ENCODE measurements at places on chromosomes 5 and 9.

- no peak for DNase-seq
These were observed 326.9 kb downstream of the SH3GL2 start for GRCh38 chr9:17905781-17906175.

DNA sequence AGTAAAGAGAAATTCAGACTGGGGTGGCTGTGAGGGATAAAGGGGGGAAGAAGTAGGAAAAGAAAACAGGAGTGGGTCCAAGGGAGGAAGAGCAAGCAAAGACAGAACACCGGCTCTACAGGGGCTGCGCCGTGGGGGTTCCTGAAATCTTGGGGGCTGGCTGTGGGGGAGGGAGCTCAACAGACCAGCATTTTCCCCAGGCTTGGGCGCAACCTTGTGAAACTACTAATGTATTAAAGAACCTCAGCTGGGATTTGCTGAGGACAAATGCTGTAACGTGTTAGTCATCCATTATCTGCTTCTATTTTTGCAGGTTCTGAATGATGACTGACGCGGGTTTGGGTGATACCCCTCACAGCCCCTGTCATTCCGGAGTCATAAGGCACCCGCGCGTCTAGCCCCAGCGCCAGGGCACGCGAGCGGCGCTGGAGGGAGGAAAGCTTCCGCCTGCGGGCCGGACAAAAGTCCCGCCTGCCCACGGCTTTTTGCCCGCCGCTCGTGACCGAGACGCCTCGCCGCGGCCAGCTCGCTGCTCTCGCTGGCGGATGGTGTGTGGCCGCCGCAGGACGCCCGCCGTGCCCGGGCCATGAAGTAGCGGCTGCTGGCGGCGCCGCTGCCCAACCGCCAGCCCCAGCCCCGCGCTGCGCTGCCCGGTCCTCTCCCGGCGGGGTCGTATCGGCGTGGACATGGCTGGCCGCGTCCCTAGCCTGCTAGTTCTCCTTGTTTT, 110.6 kb downstream of the PAM start:
- DNase-seq = peak; percentile 72

DNA sequence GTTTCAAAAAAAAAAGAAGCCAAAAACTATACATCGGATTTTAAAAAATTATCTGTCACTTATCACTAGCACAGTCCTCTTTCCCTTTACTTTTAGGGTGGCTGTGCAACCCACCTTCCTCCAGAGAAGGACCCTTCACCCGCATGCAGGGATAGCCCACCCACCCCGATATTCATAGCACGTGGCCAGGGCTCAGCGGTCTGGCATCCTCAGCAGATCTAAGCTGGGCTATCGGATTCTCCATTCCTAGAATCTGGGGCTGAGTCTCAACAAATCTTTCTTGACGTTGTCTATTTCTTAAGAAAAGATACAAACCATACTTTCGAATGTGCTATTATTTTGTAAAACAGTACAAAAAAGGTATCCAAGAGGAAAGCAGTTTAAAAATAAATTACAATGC, 70.9 kb downstream of the MYO10 start:
- DNase-seq = no peak

DNA sequence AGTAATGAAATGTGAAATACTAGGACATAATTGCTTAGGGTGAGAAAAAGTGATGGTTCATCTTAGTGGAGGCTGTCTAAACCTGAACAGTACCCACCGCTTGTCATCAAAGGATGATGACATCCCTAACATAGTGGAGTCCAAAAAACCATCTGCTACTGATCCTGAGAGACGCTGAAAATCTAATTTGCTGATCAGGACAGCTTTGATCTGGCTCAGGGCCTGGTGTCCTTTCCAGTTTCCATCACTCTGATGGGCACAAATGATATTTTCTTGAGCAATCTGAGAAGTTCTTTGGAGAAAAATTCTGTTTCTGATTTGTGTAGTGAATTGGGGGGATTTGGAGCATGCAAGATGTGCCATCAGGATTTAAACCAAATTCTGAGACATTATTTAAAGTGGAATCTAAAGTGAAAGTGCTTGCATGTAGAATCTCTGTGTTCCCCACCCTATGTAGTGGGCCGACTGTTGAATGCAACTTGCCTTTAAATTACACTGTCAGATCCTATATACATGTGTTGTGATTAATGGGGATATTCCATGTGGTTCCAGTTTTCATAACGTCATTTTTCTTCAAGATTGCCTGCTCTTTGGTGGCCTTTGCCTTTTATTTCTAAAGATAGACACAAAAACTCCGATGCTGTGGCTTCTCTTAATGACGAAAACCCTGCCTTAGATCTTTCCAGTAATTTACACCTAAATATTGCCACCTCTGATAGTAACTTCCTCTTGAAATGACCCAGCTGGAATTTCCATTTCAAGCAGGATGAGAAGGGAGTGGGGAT, 213.2 kb downstream of the PCSK5 start:
- DNase-seq = no peak

GRCh38 chr5:180623411-180623834, 26.0 kb downstream of the FLT4 start:
- DNase-seq = no peak

- DNase-seq = no peak
These were observed 178.3 kb upstream of the IRX2 start for GRCh38 chr5:2929779-2930178.

GRCh38 chr5:166493612-166494011, 1797.8 kb upstream of the WWC1 start:
- DNase-seq = no peak

DNA sequence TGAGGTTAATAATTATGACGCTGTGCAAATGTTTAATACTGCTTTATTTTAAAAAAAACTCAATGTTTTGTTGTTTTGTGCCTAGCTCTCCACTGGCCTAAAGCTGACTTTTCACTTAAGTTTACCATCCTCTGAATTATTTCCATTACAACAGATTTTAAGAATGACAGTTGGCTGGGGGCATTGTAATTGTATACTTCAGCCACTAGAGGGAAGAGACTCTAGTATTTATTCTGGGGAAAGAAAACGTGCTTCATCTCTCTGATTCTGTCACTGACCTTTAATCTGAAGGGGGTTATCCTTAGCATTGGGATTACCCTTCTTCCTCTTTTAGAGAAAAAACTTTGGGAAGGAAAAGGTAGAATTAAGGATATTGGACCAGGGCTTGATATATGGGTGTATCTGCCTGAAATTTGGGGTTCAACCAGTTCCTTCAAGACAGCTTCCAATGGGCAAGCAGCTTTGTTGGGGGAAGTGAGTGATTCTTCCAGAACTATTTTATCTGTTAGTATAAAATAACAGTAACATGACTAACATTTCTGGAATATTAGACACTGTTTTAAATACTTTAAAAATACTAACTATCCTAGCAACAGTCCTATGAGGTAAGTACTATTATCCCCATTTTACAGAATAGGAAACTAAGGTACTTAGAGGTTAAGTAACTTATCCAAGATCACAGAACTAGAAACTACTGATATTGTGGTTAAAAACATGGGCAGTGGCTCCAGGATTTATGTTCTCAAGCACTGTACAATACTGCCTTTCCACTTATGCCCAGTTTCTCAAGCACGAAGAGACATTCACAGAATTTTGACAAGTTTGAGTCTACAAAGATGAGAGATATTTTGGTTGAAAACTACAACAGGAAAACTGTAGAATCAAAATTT, 208.4 kb downstream of the CD180 start:
- DNase-seq = no peak

GRCh38 chr5:172003746-172004145, 2.7 kb downstream of the FBXW11 start:
- no peak for DNase-seq

- no peak for DNase-seq
These were observed 338.5 kb downstream of the CETN3 start for GRCh38 chr5:90071066-90071465.

- DNase-seq = no peak
These were observed 155.6 kb upstream of the NTRK2 start for GRCh38 chr9:84513979-84514378.

- no peak for DNase-seq
These were observed 2.7 kb upstream of the MYMK start for GRCh38 chr9:133527444-133527920.

DNA sequence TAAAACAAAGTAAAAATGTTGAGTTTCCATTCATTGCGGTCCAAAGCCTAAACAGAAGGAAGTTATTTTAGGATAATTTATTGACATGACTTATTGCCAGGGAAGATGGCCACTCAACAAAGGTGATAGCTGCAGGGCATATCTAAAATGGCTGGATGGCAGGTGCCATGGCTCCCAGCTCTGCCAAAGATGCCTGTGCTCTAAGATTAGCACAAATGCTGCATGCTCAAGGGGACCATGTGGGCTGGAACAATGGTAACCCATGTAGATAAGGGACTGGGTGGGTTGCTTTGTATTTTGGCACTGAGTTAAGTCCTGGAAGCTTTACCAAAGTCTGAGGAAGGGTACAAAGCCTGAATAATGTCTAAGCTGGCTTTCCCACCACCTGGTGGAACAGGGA, 95.5 kb upstream of the IFNK start:
- no peak for DNase-seq

DNA sequence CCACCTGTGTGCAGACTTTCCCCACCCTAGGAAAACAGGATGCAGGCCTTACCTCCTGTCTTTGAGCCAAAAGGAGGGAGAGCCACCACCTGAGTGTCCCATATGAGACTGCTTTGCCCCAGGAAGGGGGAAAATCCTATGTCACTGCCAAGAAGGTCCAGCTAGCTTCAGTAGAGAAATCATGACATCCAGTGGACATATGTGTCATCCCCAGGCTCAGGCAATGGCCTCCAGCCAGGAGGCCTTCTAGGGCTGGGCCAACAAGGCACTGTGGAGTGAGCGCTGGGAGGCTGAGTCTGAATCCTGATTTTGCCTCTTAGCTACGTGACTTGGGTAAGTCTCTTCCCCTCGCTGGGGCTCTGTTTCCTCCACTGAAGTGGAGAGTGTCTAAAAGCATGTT, 60.2 kb downstream of the SMIM23 start:
- DNase-seq = no peak

DNA sequence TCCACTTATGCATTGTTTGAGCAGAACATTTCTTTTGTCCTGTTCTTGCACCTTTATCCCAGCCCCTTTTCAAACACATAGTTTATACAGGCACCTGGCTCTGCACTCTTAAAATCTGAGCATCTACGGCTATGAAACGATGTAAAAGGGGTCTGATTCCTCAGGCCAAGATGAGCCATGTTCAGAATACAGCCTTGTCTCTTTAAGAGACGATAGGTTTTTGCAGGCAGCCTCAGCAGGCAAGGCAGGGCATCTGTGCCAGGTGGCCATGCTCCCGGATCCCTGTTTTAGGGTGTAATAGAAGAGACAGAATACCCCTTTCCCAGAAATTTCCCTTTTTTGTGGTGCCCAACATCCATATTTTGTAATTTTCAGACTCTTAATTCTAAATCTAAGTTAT, 89.1 kb upstream of the NFIB start:
- no peak for DNase-seq

- peak; percentile 20 for DNase-seq
These were observed 197.1 kb downstream of the TMC1 start for GRCh38 chr9:72718503-72718902.

DNA sequence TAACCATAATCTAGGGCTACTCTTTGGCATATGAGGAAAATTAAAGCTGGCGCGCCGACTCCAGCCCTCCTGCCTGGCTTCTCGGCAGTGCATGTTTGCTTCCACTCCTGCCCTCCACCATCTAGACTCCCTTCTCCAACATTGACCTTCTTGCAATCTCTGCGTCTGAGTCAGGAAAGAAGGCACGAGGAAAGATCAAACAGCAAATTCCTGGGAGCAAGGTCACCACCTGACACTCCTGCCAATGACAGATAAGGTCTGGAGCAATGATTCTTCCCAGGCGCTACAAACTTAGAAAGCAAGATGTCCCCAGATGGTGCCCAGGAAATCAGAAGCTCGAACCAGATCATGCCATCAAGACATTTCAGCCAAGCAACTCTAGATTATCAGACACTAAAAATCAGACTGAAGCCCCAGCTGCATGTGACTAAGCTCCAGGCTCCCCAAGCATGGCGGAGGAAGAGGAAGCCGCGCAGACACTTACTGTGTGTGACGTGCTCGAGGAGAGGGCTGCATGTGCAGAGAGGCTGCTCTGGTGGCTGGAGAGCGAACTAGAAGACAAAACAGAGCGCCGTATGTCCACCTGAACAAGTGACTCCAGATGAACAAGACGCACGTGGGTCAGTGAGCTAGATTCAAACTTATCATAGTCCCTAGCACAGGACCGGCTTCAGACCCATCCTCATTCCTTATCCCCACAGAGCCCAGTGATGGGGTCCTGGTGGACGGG, 115.3 kb downstream of the UBE2R2 start:
- no peak for DNase-seq

- no peak for DNase-seq
These were observed 21.0 kb upstream of the NPR3 start for GRCh38 chr5:32690153-32690552.

GRCh38 chr5:10932426-10932825, 171.4 kb upstream of the DAP start:
- no peak for DNase-seq

- DNase-seq = no peak
These were observed 120.5 kb downstream of the NFIB start for GRCh38 chr9:14193328-14193990.

- DNase-seq = peak; percentile 36
These were observed 33.6 kb upstream of the NSMF start for GRCh38 chr9:137492464-137493363.

DNA sequence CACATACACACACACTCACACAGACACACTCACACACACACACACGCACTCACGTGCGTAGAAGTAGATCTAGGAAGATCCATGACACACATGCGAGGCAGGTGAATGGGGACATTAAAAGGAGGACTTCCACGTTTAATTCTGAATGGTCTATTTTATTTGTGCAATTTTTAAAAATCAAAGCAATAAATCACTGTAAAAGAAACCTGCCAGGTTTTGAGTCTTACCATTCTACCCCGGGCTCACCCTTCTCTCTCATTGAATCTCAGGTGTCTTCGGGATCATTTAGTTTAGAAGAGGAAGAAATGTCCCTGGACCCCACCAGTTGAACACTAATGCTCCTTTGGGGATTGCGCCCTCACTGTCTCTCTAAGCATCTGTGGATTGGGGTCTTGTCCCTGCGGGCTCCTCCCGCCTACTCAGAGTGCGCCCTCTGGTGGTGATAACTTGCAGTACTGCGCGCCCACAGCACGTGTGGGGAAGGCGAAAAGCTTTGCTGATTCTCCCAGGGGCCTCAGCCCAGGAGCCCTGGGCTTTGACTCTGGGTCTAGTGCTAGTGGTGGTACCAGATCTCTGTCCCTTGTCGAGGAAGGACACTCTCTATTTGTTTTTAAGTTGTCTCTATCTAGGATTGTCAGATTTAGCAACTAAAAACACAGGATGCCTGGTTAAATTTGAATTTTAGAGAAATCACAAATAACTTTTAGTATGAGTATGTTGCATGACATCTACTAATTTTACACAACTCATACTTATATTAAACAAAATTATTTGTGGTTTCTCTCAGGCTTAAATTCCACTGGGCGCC, 34.8 kb downstream of the BOD1 start:
- peak; percentile 67 for DNase-seq

GRCh38 chr5:96433066-96433447, at the start of gene PCSK1:
TSS of gene PCSK1 (minus strand) at chr5:96433248. CDS start at chr5:96433042, 206 bp downstream.
- no peak for DNase-seq

Data from activated T-cell treated with anti-CD3 and anti-CD28 coated beads, Interleukin-2, amount 50 U/mL, for 48 hours (primary cell).